Stimulated activated CD4-positive, alpha-beta T cell treated with anti-CD3 and anti-CD28 coated beads, Interleukin-4, amount 100 ng/mL, for 48 hours (primary cell): ENCODE measurements at places on chromosomes 1 and 21.

DNA sequence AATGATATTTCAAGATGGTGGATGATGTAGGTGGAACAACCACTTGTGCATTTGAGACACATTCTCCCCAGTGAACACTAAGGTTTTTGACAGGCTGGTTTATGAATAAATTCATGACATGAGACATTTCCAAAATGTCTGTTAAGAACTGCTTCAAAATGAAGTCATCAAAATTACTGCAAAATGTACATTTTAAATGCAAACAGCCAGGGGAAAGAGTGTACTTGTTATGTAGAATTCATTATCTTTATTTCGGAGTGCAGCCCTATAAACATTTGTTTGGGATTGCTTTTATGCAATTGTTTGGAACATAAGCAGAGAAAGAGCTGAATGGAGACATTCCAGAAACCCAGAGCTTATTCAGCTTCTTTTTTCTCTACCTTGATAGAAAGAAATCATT is 49.5 kb downstream of the DSCAM start:
- DNase-seq, result no peak

DNA sequence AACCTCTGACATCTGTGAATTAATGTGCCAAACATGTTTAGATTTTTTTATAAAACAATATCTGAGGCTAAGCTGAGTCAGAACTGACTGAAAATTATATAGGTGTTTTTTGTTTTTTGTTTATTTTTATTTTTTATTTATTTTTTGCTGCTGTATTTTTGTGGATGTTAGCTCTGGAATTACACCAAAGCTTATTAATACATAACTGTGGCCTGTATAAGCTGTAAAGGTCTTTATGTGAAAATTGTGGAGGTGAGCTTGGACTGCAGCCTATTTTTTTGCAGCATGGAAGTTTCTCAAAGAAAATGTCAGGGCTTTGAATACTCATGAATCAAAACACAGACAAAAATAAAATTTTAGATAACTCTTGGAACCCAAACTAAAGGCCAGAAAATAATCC is 199.8 kb downstream of the CHRM3 start:
- no peak for DNase-seq

DNA sequence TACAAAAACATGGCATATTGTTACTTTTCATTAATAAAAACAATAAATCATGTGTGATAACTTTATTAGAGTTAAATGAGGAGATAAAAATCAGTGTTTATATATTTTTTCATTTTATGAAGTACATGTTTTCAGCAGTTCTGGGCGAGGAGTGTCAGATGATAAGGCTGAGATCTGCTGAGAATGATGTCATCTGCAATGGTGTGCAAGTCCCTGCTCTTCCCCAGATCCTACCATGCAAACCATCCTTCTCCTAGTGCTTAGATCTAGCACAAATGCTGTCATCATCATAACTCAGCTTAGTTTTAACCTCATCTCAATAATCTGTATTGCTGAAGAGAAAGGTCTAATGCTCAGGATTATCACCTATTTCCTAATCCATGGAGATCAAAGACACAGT is 214.4 kb upstream of the DAB1 start:
- DNase-seq, result no peak

DNA sequence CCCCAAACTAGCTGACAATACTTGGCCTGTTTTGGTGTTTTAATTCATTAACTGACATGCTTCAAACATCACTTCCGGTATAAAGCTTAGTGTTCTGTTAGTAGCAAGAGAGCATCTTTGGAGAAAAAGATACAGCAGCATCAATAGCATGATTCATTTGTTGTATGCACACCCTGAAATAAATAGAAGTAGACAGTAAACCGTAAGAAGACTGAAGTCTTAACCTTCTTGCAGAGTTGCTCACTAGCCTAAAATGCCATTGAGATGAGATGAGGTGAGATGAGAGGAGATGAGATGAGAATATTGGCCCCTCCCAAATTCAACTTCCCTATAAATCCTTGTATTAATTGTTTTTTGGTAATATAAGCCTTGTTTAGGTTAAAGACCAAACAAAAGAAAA is 108.8 kb downstream of the TNFSF18 start:
- no peak for DNase-seq

GRCh38 chr1:96515430-96515829 is 206.2 kb upstream of the PTBP2 start:
- DNase-seq, result no peak

DNA sequence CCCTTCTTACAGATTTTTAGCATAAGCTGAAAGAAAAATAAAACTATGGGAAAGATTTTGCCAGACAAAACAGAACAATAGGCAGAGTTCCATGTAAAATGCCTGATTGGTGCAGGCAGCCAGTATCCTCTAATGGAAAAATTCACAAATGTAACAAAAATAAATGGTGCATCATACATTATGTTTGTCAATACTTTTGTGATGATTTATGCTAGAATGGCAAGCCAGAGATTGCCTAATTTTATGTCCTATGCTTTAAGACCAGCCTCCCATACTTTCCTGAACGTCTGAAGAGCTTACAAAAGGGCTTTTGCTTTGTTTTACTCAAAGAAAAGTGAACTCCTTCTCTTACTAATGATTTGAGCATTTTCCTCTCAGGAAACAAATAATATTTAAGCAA is 81.5 kb upstream of the KCNJ15 start:
- no peak for DNase-seq

GRCh38 chr1:37888022-37888700 is 28.8 kb upstream of the MTF1 start:
- no peak for DNase-seq

DNA sequence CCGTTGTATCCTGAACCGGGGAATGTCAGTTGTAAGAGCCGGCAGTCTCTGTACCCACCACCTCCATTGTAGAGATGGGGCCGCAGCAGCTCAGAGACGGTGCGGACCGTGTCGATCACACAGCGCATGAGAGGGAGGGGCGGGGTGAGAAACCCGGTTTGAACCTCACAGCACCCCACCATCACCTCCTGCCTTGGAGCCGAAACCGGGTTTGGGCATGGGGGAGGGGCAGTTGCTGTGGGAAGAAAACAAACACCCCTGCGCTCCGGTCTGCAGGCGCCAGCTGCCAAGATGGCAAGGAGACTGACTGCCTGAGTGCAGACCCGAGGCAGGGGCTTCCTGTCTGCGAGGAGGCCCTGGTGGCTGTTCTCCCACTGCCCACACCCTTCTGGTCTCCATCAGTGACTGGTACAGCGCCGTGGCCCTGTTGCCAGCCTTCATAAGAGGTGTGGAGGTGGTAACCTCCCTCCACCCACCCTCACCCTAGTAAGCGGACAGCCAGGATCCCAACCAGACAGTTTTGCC is 69.2 kb upstream of the SSBP3 start:
- no peak for DNase-seq

DNA sequence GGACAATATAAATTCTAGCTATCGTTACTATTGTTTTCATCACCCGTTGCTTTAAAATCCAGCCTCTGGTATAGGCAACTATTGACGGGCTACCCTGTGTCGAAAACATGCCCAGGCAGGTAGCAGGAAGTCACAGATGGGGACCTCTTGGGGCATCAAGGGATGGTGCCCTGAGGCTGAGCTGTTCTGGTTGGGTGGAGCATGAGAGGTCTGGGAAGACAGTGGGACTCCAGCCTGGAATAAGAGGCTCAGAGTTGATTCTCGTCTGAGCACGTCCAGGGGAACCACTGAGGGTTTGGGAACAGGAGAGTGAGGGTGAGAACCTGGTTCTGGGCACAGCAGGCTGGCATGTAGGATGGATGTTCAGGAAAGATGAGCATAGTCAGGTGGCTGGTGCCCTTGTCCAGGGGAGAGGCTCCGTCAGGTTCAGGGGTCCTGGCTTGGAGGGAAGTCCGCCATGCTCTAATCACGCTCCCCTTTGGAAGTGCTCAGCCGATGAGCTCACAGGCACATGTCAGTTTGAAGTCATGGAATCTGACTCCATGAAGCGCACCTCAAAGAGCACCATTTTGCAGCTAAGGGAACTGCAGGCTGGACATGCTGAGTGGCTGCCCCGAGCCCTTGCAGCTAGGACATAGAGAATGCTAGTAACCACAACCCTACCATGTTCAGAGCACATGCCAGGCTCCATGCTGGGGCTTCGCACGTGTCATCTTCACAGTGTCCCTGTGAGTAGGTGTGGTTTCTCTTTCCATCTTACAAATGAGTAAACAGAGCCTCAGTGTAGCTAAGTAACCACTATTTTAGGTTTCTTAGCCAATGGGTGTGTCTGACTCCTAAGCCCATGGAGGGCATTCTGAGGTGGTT is 21.0 kb downstream of the PCSK9 start:
- DNase-seq, result no peak

DNA sequence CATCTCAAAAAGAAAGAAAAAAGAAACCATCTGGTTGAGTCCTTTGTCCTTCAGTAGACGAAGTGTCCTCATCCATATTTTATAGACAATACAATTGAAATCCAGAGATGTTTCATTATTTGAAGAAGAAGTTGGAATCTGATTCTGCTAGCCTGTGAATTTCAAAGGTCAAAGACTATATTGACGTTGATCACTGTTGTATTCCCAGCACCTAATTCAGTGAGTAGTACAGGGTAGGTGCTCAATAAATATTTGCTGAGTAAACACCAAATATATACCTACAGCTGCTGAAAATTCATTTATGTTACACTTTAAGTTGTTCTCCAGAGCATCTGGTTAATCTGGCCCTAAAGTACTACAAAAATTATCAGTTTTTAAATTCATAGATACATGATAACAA is 135.2 kb downstream of the CACNA1E start:
- no peak for DNase-seq

DNA sequence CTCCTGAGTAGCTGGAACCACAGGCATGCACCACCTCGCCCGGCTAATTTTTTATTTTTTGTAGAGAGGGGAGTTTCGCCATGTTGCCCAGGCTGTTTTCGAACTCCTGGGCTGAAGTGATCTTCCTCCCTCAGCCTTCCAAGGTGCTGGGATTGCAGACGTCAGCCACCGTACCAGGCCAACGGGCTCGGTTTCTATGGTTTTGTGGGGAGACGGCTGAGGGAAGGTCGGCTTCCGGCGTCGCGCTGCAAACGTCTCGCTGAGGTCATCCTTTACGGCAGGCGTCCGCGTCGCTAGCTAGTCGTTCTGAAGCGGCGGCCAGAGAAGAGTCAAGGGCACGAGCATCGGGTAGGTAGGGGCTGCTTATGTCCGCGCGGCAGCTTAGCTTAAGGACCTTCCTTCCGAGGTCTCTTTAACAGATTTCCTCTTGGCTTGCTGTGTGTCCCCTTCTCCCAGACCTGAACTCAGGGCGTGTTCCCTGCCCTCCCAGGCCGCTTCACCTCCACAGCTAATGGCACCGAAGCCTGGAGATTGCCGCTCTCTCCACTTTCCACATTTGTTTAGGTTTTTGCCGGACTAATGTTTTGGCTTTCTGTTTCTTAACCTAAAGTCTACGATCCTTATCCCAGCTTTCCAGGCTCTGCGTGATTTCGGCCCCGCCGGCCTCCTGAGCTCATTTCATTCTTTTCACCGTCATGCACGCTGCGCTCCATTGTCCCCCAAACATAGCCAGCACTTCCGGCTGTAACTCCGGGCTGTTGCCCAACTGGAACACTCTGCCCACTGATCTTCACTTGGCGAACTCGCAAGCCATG is at the start of gene NDUFS5:
TSS of gene NDUFS5 (plus strand) at position 300 of the 815 bp plus-strand sequence. CDS start 2,375 bp downstream, outside the sequence.
- DNase-seq, result peak; percentile 83

GRCh38 chr1:15454256-15454655 is 2.3 kb upstream of the CELA2A start:
- DNase-seq, result no peak

DNA sequence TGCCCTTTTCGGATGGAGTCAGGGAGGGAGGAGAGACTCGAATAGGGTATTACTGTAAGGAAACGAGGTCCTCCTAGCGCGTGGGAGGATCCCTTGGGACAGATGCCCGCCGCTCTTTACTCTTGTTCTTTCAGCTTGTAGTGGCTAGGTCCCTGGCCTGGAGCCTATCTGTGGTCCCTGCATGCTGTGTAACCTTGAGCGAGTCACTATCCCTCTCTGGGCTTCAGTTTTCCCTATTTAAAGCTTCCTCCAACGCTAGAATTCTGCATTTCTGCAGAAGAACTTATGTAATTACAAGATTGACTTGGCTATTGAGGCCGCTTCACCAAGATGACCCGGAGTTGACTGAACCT is 744 bp downstream of the MIER1 start:
- DNase-seq, result no peak

- no peak for DNase-seq
Observed at GRCh38 chr1:40711465-40712404, 20.2 kb downstream of the NFYC start.

GRCh38 chr21:41425954-41426675 is at the start of gene MX1:
Gene MX1, plus strand, starts transcription at chr21:41426239. Its CDS starts 5,832 bp downstream, at chr21:41432071.
- DNase-seq, result peak; percentile 82

DNA sequence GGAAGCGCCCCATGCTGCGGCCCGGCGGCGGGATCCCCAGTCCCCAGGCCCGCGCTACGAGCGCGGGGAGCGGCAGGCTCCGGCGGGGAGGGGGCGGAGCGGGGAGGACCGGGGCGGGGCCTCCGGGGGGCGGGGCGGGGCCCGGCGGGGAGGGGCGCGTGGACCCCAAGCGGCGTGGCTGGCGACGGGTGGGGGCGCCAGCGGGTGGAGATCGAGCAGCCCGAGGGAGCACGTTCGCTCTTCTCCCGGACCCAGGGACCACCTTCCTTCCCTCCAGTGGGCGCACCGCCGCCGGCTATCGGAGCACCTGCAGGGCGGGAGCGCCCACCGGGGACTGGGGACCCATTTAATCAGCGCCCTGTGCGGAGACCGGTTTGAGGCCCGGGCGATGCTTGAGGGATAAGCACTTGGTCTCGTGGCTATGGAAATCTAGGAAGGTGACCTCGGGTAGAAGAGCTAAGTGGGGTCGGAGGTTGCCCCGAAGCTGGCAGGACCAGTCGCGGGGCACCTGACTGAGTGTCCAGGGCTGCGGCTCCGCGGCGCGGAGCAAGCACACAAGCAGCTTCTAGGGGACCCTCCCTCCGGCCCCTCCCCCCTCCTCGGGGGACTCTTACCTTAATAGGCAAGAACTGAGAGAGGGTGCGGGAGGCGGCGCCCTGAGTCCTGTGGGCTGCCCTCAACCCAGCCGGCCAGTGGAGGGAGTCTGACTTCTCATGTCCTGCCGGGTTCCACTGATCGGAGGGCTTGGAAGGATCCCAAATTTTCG is at the start of gene TSPAN2:
TSS of gene TSPAN2 (minus strand) at position 84 of the 766 bp plus-strand sequence. CDS start at position 13, 71 bp downstream.
- peak; percentile 11 for DNase-seq

GRCh38 chr1:21339356-21340229 is 49.3 kb upstream of the ECE1 start:
- no peak for DNase-seq

- DNase-seq, result no peak
Observed at GRCh38 chr21:23401278-23401677, 2206.0 kb downstream of the MRPL39 start.

- no peak for DNase-seq
Observed at GRCh38 chr1:117017062-117017461, 15.5 kb downstream of the CD101 start.

GRCh38 chr1:21233490-21233889 is 56.8 kb downstream of the ECE1 start:
- DNase-seq, result no peak

- no peak for DNase-seq
Observed at GRCh38 chr1:237789619-237790018, 101.1 kb downstream of the ZP4 start.

DNA sequence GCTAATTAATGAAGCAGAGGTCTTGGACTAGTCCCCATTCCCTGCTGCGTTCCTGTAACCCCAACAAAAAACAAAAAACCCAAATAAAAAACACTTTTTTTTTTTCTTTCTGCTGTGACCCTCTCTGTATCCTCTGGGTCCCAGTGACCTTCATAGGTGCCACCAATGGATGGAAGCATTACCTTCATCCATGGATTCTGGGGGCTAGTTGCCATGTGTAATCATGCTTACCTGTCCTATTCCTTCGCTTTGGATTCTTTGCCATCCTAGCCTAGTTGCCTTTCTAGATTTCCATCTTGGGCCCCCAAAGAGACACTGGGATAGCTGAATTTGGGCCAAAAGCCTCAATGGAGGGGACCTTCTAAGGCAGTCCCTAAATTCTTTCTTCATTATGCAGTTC is 1208.7 kb downstream of the BRINP3 start:
- DNase-seq, result no peak
